ENCODE measurements at places on chromosomes 7 and 10. TPM values are rescaled to one million over a fixed set of nuclear protein-coding genes. Genes with fewer than 3 reads are reported as not detected.

The FZD1 gene
- 20.3 TPM for total RNA-seq

The LGI1 gene
- total RNA-seq: 4.2 TPM

The PIK3CG gene
- 7.1 TPM for total RNA-seq

The PON3 gene
- 14.0 TPM for total RNA-seq

The PRSS1 gene
- 30.7 TPM for total RNA-seq

The NPFFR1 gene
- total RNA-seq: 0.03 TPM

The TNS3 gene
- 97.2 TPM for total RNA-seq

The SEMA3D gene
- 1.4 TPM for total RNA-seq

The EFCAB10 gene
- total RNA-seq: not detected

The SYNPO2L gene
- total RNA-seq: 0.49 TPM

The NME8 gene
- total RNA-seq: 0.89 TPM

The CPED1 gene
- 58.6 TPM for total RNA-seq

The TWIST1 gene
- total RNA-seq: 5.4 TPM

The NOM1 gene
- 12.8 TPM for total RNA-seq

The BTAF1 gene
- 24.2 TPM for total RNA-seq

The GIMAP7 gene
- 16.9 TPM for total RNA-seq

The ZCCHC24 gene
- 36.7 TPM for total RNA-seq

The COL13A1 gene
- total RNA-seq: 2.5 TPM

The HOXA1 gene
- 0.40 TPM for total RNA-seq

The C10orf88 gene
- total RNA-seq: 8.5 TPM

The RHBDD2 gene
- 56.4 TPM for total RNA-seq

The TASOR2 gene
- 48.5 TPM for total RNA-seq

The PRSS37 gene
- total RNA-seq: not detected

The TMEM243 gene
- total RNA-seq: 24.0 TPM

The SPDYE9 gene
- not detected for total RNA-seq

The LRRC17 gene
- 10.6 TPM for total RNA-seq

The USP6NL gene
- 14.6 TPM for total RNA-seq

The CABCOCO1 gene
- total RNA-seq: 0.75 TPM

The SPDYE1 gene
- total RNA-seq: not detected

The SUN3 gene
- not detected for total RNA-seq

The EEPD1 gene
- 40.1 TPM for total RNA-seq

The SLC29A4 gene
- total RNA-seq: 6.0 TPM

The MYH16 gene
- total RNA-seq: 0.32 TPM

The C7orf33 gene
- not detected for total RNA-seq

The DMTF1 gene
- 65.6 TPM for total RNA-seq

The GPNMB gene
- total RNA-seq: 72.4 TPM

The NPSR1 gene
- total RNA-seq: not detected

The AMPH gene
- total RNA-seq: 4.9 TPM

The CCDC3 gene
- total RNA-seq: 304 TPM

The AGK gene
- 20.7 TPM for total RNA-seq

The SCIN gene
- total RNA-seq: 10.6 TPM

The UCMA gene
- total RNA-seq: not detected

The ADCYAP1R1 gene
- total RNA-seq: 7.2 TPM

The C10orf71 gene
- total RNA-seq: not detected

The AQP1 gene
- total RNA-seq: 995 TPM

The DEPP1 gene
- 45.8 TPM for total RNA-seq

The CPA5 gene
- total RNA-seq: 0.92 TPM

The NSMCE4A gene
- total RNA-seq: 55.0 TPM

The AKR1C4 gene
- total RNA-seq: 9.1 TPM
